ENCODE measurements at places on chromosomes 2 and 18.

GRCh38 chr2:164896634-164897355 is 55.2 kb upstream of the COBLL1 start:
- peak; percentile 36 for DNase-seq

DNA sequence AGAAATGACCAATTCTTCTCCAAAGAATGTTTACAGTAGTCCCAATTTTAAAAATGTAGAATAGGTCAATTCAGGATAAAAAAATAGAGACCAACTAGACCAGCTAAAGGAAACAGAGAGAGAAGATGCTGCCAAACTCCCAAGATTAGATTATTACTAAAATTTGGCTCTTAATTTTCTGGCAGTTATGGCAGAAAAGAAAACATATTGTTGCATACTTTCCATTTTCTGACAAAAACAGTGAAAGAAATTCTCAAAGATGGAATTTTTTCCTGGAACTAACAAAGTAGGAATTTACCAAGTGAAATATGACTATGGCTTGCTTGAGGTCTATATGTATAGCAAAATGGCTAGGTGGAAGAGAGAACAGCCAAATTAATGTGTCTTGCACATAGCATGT is 138.3 kb upstream of the STK17B start:
- DNase-seq, result no peak

- DNase-seq, result no peak
Measured at GRCh38 chr2:201180010-201180409, 2.9 kb upstream of the CASP10 start.

DNA sequence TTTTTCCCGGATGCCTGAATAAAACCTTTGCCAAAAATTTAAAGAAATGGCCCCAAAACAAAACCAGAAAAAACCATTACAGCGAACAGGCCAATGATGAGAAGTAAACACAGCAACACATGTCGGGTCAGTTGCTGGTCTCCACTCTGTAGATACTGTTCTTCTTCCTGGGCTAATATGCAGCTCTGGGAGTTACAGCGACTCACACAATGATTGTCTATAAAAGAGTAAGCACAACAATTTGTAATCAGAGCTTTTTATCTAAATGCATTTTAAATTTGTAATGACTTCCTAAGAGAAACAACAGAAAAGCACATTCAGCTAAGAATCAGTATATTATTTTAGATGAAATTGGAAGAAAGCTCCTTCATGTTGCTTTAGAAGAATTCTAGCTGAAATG is 40.3 kb downstream of the GPR155 start:
- no peak for DNase-seq

DNA sequence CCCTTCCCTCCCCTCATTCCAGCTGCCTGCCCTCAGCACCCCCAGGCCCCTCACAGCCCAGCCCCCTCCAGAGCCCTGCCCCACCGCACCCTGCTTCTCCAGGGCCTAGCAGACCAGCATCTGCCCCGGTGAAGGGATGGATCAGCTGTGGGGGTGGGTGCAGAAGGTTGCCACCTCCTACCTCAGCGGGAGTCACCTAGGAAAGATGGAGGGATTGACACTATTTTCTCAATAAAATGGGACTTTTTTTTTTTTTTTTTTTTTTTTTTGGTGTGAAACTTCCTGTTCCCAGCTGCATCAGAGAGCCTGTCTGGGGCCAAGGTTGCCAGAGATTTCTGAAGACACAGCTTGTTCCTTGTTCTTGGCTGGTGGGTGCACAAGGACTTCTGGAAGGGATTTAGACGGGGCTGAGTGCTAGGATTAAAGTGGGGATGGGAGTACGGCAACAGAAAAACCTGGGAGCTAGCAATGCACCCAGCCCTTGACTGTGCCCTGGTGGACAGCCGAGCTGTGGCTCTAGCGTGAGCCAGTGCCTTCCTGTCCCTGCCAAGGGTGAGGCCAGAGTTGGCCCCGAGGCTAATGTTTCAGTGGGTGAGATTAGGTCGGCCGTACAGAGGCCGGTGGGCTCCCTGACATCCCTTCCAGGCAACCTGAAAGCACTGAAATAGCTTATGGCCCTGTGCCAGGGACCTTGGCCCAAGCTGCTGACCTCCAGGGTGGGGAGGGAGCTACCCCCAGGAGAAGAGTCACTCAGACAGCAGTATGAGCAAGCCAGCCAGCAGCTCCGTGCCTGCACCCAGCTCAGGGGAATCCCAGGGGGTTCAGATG is 4.6 kb downstream of the B3GNT7 start:
- no peak for DNase-seq

GRCh38 chr18:61823595-61823994 is 69.2 kb downstream of the RNF152 start:
- no peak for DNase-seq

DNA sequence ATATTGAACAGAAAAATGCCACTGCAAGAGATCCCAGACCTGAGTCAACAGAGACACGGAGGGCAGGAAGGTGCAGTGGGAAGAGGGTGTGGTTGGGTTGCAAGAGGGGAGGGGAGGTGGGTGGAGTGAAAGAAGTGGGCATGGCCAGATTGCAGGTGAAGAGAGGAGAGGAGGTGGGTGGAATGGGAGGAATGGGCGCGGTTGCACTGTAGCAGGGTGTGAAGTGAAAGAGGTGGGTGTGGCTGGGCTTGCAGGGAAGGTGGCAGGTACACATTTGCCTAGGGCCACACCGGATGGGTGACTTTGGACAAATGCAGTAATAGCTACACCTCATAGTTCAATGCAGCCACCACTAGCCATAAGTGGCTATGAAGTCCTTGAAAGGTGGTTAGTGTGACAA is 71.1 kb downstream of the DOCK10 start:
- DNase-seq, result no peak

- DNase-seq, result no peak
Measured at GRCh38 chr2:161170377-161170776, 10.1 kb downstream of the TANK start.

DNA sequence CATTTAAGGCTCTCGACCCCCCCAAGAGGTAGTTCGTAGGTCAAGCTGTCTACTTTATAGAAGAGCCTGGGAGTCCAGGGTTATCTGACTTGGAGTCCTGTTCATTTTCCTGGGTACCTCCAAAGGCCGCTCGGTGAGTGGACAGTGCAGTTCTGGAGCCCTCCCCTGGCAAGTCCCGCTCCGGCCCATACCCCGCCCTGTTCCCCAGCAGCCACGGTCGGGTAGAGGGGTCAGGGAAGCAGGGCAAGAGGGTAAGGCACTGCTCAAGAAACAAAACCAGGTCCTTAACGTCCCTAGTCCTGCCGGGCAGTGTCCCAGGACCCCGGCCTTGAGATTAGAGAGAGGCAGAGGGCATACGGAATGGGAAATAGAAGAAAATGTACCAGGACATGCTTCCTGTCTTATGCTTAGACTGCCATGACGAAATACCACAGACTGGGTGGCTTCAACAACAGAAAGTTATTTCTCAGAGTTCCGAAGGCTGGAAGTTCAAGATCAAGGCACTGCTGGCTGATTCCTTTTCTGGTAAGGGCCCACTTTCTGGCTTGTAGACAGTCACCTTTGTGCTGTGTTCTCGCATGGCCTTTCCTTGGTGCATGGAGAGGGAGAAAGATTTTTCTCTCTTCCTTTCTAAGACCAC is 5.4 kb upstream of the HPCAL1 start:
- DNase-seq, result no peak

- no peak for DNase-seq
Measured at GRCh38 chr2:119486196-119486827, 38.0 kb downstream of the SCTR start.

- no peak for DNase-seq
Measured at GRCh38 chr2:29322011-29322410, 206.8 kb downstream of the CLIP4 start.

DNA sequence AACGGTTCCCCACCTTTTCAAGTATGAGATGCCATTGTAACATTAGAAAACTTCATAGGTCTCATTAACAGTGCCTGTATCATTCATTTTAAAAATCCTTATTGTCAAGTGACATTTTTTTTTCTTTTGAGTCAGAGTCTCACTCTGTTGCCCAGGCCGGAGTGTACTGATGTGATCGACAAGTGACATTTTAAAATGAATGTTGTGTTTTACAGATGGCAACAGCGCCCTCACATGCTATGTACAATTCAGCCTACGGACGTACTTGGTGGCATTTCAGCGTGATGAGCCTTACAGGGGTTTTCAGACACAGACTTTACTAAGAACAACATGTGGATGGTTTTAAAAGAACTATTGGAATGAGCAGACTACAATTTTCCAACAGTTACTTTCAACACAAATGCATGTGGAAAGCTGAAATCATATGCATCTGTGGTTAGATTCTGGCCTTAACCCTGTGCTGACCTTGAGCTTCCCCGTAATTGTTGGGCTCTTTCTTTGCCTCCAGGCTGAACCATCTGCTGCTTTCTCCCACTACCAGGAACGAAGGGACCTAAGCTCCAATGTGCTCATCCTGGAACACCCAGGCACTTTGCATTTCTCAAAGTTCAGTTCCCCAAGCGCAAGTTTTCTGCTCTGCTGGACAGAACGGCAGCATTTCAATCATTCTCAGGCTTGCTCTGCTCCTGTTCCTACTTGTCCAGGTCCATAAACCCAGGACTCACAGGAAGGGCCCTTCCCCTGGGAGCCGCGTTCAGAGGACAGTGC is 119.9 kb upstream of the NDUFV2 start:
- DNase-seq, result peak; percentile 24

GRCh38 chr2:177187631-177188312 is 24.8 kb upstream of the HNRNPA3 start:
- DNase-seq, result peak; percentile 90

- DNase-seq, result no peak
Measured at GRCh38 chr2:204892506-204893255, 347.4 kb downstream of the PARD3B start.

DNA sequence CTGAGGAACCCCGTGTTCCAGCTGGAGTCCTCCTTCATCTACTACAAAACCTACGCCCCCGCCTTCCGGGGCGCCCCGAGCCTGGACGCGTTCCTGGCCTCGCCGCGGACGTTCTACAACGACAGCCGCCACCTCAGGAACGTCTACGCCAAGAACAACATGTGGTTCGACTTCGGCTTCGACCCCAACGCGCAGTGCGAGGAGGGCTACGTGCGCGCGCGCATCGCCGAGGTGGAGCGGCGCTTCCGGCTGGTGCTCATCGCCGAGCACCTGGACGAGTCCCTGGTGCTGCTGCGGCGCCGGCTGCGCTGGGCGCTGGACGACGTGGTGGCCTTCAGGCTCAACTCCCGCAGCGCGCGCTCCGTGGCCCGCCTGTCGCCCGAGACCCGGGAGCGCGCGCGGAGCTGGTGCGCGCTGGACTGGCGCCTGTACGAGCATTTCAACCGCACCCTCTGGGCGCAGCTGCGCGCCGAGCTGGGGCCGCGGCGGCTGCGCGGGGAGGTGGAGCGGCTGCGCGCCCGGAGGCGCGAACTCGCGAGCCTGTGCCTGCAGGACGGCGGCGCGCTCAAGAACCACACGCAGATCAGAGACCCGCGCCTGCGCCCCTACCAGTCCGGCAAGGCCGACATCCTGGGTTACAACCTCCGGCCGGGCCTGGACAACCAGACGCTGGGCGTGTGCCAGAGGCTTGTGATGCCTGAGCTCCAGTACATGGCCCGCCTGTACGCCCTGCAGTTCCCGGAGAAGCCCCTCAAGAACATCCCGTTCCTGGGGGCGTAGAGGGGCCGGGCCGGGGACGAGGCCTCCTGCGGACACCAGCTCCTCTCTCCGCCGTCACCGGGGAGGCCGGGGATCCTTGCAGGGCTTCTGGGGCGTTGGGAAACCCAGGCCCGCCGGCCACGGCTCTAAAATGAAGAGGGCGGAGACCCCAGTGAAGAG is 5.3 kb upstream of the NEU4 start:
- peak; percentile 34 for DNase-seq

DNA sequence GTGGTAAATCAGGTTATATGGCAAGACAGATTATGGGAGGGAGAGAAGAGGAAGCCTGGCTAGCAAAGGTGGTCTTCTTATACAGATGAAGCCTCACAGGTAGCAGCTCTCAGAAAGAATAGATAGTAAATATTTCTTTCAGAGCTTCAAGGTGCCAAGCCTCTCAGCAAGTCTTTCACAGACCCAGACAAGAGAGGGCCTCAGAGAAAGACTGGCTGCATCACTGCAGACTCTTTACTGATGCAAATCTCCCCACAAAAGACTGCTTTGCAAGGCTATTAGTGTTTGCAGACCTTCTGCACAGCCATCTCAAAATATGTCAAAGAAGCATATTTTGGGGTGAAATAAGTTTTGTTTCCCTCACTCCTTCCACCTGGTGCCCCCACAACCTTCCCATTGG is 372.4 kb upstream of the RND3 start:
- DNase-seq, result no peak

GRCh38 chr2:36294316-36294721 is 61.3 kb upstream of the CRIM1 start:
- DNase-seq, result peak; percentile 40

DNA sequence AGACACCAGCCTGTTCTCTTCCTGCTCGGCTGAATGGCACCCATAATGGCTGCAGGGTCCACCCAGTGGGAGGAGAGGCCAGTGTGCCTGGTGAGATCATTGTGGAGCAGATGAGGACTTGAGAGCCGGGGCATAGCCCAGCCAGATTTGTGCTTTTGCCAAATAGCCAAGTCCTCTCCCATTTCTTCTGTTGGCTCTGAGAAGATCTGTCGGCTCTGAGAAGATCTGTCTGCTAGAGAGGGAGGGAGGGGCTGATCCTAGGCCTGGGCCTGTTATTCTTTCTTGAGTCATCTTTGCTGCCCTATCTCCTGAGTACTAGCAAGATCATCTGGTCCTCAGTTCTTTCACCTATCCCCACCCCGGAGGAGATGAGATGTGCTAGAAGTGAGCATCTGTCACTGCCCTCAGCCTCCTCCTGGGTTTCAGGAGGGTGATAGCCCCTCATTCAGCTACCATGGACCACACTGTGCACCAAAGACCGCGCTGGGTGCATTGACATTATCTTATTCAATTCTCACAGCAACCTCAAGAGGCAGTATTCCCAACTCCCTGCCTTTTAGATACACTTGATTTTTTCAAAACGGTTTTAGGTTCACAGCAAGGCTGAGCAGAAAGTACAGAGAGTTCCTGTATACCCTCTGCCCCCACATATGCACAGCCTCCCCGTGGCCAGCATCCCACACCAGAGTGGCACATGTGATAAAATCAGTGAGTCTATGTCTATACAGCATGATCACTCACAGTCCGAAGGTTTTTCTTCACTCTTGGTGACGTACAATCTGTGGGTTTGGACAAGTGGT is 98.6 kb downstream of the CAPN13 start:
- DNase-seq, result no peak

DNA sequence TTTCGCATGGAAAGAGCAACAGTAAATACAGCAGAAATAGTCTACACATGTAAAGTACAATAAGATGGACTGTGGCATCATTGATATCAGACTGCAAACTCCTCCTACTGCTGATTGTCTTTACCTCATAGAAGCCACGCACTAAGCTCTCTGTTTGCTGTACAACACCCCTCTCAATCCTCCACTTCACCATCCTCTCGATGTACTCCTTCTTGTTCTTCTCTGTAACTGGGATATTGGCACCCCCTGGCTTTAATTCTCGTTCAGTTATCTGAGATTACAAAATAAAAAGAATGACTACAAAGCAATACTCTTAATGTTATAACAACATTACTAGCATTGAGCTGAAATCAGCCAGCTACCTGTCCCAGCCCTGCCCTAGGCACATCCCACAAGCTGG is 49.3 kb upstream of the STK17B start:
- DNase-seq, result no peak

Data from MV-4-11 (cell line).